ENCODE measurements at places on chromosomes 7 and 10.

- DNase-seq, result no peak
Observed at GRCh38 chr10:125030567-125031197, 88.8 kb downstream of the ZRANB1 start.

- no peak for DNase-seq
Observed at GRCh38 chr7:128831178-128831993, 1.2 kb downstream of the FLNC start.

GRCh38 chr7:114942446-114943175 lies 20.7 kb downstream of the MDFIC start:
- DNase-seq, result no peak

DNA sequence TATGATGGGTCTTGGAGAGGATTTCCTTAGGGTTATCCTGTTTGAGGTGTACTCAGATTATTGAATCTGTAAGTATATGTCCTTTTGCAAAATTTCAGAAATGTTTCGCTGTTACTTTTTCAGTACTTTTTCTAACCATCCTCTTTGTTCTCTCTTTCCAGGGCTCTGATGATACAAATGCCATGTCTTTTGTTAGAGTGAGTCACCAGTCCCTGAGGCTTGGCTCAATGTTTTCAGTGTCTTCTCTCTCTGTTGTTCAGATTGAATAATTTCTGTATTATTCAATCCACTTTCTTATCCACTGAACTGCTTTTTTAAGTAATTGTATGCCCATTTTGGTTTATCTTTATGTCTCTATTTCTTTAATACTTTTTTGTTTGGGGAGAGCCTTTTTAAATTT lies 449.4 kb downstream of the TNS3 start:
- DNase-seq, result no peak

DNA sequence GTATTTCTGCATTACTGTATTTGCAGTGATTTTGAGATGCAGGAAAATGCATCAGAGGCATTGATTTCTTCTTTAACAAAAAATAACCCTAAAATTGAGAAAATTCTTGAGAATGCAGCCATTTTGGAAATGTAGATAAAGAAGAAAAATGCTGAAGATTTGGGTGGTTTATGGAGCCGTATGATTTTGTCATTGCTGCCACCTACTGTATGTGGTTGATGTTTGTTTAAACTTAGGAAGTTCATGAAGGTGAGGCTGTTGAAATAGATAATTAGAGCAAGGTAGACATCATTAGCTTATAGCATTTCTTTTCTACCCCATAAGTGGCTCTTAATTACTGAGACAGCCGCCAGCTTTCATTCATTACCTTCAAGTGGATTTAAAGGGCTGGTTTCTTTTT lies 92.1 kb upstream of the SAMD8 start:
- no peak for DNase-seq

All from anterior cingulate cortex (tissue), 58 donors.